ENCODE measurements at places on chromosomes 11 and 22. TPM values are rescaled to one million over a fixed set of nuclear protein-coding genes. Genes with fewer than 3 reads are reported as not detected.

DNA sequence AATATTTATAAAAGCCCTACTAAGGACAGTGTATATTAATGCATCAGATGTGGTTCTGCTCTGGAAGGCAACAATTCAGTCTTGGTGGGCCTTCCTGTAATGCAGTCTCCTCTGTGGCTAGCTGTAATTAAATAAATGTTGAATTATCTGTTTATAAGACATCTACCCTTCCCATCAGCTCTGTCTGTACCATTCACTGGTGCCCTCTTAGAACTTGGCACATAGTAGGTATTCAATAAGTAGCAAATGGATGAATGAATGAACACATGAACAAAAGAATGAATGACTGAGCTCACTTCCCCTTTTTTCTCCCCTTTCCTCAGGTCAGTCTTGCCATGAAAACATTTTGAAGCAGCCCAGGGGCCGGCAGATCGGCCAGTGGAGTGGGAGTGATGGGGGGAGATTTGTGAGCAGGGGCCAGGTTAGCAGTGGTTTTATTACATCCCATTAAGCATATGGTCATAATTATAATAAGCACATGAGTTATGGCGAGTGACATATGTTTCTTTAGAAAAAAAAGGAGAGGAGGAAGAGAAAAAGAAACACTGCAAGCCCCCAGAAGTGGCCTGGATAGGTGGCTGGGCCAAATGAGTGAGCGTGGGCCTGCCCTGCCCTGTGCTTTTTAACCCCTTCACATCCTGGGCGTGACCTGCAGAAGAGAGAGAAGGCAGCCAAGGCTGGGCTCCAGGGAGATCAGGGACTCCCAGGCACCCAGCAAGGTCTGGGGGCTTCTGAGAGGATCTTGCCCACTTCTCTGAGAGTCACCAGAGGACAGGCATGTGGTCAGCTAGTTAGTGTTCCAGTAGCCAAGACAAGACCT, 48.6 kb upstream of the CD82 start:
- peaks cover 17% of the 10 kb centered on the region for H3K27me3 ChIP-seq
- DNase-seq = no peak
- no peak overlapping the region for H3K27ac ChIP-seq
- H3K36me3 ChIP-seq = no peaks in the 10 kb centered on the region
- no peaks in the 10 kb centered on the region for H3K4me1 ChIP-seq

GRCh38 chr11:129965248-129965647, 37.4 kb downstream of the PRDM10 start:
- peaks cover 3% of the 10 kb centered on the region for H3K36me3 ChIP-seq
- peaks cover 9% of the 10 kb centered on the region for H3K4me1 ChIP-seq
- no peaks in the 10 kb centered on the region for H3K27me3 ChIP-seq
- DNase-seq = no peak

DNA sequence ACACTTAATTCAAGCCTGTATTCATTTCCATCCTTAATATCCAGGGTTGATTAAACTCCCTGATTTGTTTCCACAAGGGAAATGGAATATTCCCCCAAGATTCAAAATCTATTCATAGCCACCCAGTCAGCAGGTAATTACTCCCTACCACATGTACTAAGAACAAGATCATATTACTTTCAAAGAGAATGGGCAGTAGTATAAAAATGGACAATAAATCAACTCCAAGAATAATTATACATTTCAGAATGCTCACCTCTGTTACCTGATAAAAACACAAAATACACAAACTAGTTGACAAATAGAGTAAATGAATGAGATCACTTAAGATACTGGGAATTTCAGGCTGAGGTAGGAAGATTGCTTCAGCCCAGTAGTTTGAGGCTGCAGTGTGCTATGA, 8.5 kb upstream of the FEZ1 start:
- H3K4me1 ChIP-seq = peaks cover 5% of the 10 kb centered on the region
- H3K27me3 ChIP-seq = peaks cover 19% of the 10 kb centered on the region
- no peaks in the 10 kb centered on the region for H3K36me3 ChIP-seq
- no peak overlapping the region for H3K4me3 ChIP-seq
- no peak overlapping the region for H3K27ac ChIP-seq
- no peak for DNase-seq

DNA sequence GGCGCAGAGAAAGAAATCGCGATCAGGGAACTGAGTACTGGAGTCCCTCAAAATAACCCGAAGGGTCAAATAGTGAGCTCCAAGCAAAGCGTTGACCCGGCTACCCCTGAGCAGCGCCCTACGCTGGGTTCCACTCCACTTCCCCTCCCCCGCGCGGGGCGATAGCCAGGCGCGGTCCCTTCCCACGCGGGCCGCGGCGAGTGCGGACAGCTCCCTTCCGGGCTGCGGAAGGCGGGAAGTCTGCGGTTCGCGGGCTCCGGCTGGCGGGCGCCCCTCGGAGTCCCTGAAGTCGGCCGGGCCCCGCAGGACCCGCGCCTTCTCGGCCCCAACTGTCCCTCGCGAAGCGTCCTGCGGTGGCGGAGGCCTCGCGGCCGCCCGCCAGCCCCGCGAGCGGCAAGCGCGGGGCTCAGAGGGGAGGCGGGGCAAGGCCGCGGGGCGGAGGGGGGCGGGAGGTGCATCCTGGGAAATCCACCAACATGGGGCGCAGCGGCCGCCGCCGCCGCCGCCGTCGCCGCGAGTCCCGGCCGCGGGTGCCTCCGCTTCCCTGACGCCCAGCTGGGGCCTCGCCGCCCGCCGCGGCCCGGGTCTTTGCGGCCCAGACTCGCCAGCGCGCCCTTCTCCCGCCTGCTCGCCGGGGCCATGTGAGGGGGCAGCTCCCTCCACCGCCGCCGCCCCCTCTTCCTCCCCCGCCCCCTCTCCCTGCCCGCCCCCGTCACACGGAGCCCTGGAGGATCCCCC, at the start of gene QSER1:
TSS of gene QSER1 (plus strand) at position 457 of the 738 bp plus-strand sequence. CDS start 315 bp downstream, outside the sequence.
- peak; percentile 53 for DNase-seq
- peak within 1 kb of the TSS; percentile 95 for H3K4me3 ChIP-seq
- H3K36me3 ChIP-seq = no peaks in the 10 kb centered on the region
- H3K4me1 ChIP-seq = peaks cover 20% of the 10 kb centered on the region

DNA sequence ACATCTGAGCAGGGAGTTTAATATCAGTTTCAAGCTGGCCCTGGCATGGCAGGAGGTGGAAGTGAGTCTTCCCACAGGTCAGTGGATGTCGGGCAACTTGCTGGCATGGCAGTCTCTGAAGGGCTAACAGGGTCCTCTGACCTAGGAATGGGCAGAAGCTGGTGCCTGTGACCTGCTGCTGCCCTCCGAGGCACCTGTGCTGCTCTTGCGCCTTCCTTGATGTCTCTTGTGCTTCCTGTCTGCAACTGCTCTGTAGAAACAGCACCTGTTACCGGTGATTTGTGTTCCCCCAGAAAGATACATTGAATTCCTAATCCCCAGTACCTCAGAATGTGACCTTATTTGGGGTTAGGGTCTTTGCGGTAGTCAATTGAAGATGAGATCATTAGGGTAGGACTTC, 110.3 kb downstream of the RPS6KA4 start:
- DNase-seq = no peak
- no peak overlapping the region for H3K4me3 ChIP-seq
- H3K27ac ChIP-seq = no peak overlapping the region
- no peaks in the 10 kb centered on the region for H3K4me1 ChIP-seq
- H3K36me3 ChIP-seq = no peaks in the 10 kb centered on the region

GRCh38 chr11:63999349-64000025, 13.2 kb downstream of the OTUB1 start:
- no peak overlapping the region for H3K27ac ChIP-seq
- H3K4me3 ChIP-seq = no peak overlapping the region
- no peak for DNase-seq
- H3K36me3 ChIP-seq = peaks cover 21% of the 10 kb centered on the region
- peaks cover 30% of the 10 kb centered on the region for H3K27me3 ChIP-seq

HEPACAM gene
- 0.07 TPM for total RNA-seq

PDGFD gene
- 8.0 TPM for total RNA-seq

OR5I1 gene
- not detected for total RNA-seq

LDHAL6A gene
- total RNA-seq = not detected

TTC38 gene
- total RNA-seq = 43.4 TPM

SLC43A3 gene
- 21.5 TPM for total RNA-seq

ASPHD2 gene
- 4.2 TPM for total RNA-seq
